ENCODE measurements at places on chromosomes 7 and 10.

DNA sequence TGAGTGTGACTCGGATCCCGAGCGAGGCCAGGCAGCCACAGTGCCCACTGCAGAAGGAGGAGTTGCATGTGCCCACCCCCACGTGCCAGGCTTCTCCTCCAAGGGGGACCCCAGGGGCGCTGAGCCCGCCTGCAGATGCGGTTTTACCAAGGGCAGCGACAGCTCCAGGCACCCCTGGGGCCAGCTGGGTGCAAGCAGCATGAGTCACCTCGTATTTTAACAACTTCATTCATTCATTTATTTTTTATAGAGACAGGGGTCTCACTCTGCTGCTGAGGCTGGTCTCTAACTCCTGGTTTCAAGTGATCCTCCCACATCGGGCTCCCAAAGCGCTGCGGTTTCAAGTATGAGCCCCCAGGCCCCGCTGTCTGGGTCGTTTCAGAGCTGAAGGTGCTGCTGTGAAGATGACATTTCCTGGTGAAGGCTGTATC lies 1.3 kb upstream of the FOXL3 start:
- no peak for DNase-seq

- DNase-seq = no peak
Measured at GRCh38 chr7:42180806-42181205, 56.2 kb downstream of the GLI3 start.

DNA sequence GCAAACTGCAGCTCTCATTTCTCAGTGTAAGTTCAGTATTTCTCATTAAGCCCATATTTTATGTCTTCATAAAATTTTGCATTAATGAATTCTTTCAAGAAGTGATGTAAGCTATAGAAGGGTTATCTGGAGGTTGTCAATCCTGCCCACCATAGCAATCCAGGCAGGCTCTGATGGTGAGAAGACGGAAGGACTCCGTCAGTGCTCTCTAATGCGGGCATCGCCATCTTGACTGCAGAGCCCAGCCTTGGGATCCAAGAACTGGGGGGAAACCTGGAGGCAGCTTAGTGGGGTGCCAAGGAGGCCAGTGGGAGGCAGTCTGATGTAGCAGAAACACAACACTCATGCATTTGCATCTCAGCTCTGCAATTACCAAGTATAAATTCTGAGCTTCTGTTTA lies 707.4 kb upstream of the NRP1 start:
- no peak for DNase-seq

- no peak for DNase-seq
Measured at GRCh38 chr10:48493083-48493871, 111.6 kb downstream of the ARHGAP22 start.

- no peak for DNase-seq
Measured at GRCh38 chr7:133511252-133511651, 258.4 kb downstream of the EXOC4 start.

- no peak for DNase-seq
Measured at GRCh38 chr7:12258074-12258473, 47.0 kb downstream of the TMEM106B start.

DNA sequence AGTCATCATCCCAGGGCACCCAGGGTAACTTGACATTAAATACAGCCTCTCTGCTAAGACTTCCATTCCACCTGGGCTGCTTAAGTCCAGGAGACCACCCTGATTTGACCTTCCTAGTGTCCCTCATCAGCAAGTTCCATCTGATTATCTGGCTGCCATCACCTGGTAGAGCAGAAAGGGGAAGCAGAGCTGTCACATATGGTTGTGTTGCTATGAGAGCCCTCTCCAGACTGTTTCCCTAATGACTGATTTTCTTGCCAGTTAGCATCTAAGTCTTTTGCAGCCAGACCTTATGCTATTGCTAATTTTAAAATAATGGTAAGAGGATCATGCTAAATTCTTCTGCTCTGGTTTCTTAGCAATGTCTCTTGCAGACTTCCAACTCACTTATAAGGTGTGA lies 38.7 kb downstream of the KCNH2 start:
- no peak for DNase-seq

GRCh38 chr10:78215645-78216044 lies 182.0 kb downstream of the RPS24 start:
- no peak for DNase-seq

DNA sequence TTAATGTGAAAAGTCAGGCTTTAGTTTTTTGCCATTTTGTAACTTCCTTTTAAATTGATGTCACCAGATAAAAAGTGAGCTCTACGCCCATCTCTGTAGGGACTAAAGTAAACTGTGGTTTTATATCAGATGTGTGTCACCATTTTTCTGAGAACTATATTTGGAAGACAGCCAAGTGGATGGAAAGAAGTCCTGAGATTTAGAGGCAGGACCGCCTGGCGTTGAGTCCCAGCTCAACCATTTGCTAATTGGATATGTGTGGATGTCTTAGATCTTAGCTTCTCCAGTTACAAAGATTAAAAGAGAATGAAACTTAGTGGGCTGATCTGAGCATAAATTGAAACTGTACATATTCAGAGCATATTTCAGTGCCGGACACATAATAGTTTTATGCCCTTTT lies 691.6 kb upstream of the CELF2 start:
- no peak for DNase-seq

GRCh38 chr10:133196936-133197758 lies 32.9 kb upstream of the UTF1 start:
- DNase-seq = no peak

DNA sequence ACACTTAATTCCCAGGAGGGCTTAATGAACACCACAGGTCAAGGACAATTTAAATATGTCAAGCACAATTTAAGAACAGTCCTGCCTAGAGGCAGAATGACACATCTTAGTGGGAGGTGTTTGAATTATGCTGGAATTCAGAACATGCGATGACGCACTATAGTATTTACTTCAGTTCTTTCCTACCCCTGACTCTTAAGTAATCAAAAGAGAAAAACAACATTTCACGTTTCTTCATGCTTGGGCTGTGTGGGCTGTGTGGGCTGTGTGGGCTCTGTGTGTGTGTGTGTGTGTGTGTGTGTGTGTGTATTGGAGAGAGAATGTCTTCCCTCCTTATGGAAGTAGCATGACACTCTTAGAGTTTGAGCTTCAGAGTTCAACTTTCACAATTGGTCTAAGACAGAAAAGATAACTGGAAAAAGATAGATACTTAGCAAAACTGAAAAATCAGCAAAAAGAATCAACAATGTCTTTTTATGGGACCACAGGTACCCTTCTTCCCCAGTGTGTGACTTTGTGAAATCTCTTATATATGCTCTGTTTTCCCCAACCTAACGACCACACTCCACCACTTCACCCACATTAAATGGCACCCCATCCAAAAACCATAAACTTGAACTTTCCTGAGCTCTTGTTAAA lies 33.7 kb upstream of the CABCOCO1 start:
- no peak for DNase-seq

DNA sequence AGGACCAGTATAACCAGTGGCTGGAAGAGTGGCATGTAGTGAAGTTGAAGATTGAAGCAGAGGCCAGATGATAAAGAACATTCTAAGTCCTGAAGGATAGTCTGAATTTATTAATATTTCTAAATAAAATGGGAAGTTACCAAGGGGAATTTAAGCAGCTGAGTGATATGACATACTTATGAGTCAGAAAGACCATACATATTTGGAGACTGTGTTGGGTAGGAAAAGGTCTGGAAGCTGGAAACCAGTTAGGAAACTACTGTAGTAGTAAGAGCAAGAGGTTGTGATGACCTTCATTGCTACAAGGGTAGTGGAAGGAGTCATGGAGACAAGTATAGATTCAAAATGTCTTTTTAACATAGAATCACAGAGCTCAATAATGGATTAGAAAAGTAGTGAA lies 752.3 kb downstream of the SUGCT start:
- no peak for DNase-seq

GRCh38 chr10:126212738-126213137 lies 175.5 kb downstream of the ADAM12 start:
- no peak for DNase-seq

DNA sequence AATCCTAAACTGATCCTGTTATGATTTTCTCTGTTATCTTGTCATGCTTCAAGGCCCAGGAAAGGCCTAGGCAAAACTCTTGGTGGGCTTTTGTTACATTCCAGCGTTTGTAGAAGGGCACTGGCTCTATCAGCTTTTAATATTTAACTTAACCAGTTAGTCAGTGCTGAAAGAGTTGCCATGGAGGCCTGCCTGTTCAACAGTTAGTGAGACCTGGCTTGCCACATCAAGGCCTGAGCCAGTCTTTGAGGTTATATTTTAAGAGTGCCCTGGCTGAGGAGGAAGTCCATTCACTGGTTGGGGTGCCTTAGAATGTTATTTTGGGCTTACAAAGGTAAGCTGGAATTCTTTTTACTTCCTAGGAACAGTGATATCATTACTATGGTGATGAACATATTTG lies 144.1 kb upstream of the NRG3 start:
- DNase-seq = no peak

GRCh38 chr7:22713463-22713862 lies 13.5 kb upstream of the IL6 start:
- no peak for DNase-seq

GRCh38 chr7:44883961-44884620 lies 1.2 kb downstream of the PURB start:
- DNase-seq = no peak

DNA sequence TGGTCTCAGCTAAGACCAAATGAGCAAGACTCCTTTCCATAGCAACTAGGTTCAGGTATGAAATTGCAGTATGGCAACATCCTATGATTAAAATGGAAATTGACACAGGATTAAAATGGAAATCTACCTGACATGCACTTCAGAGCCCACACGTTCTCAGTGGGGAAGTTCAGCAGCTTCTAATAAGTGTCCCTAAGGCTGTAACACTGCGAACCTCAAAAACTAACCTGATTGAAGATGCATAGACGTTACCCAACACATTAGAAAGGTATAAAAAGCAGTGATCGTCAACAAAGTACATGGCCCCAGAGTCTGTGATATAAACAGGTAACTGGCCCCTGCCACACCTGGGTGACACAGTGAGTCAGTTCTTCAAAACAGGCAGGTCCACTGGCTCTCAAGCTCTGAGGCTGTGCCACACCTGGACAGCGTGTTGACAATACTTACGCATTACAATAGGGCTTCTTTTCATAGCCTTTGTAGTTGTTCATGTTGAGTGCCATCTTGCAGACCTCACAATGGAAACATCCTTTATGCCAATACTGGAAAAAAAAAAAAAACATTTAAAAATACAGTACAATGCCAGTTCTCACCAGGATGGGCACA lies 274.9 kb upstream of the NEBL start:
- DNase-seq = no peak

Measured in NAMALWA (cell line).